Cardiac muscle cell (in vitro differentiated cells and primary cell): ENCODE measurements at places on chromosomes 1 and 21. TPM values are rescaled to one million over a fixed set of nuclear protein-coding genes. Genes with fewer than 3 reads are reported as not detected.

DNA sequence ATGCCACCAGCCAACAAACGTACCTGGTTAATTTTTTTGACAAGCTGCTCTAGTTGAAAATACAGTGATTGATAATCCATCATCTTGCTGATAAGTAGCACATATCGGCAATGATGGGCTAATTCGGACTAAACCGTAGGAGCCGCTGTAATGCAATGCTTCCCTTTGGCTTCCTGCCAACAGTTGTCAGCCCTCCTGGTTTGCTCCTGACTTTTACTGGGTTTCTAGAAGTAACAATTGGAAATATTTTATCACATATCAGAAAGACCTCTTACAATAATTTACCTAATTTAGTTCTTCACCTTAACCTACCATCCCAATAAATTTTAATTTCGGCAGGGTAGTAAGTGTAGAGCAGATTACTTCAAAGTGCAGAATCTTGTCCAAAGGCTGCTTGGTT lies 148.5 kb downstream of the DHRS3 start:
- DNase-seq = no peak

- peak; percentile 49 for DNase-seq
Measured at GRCh38 chr1:80892539-80892938, 908.2 kb upstream of the ADGRL2 start.

GRCh38 chr1:180505732-180506335 lies 3.5 kb upstream of the ACBD6 start:
- DNase-seq = no peak

DNA sequence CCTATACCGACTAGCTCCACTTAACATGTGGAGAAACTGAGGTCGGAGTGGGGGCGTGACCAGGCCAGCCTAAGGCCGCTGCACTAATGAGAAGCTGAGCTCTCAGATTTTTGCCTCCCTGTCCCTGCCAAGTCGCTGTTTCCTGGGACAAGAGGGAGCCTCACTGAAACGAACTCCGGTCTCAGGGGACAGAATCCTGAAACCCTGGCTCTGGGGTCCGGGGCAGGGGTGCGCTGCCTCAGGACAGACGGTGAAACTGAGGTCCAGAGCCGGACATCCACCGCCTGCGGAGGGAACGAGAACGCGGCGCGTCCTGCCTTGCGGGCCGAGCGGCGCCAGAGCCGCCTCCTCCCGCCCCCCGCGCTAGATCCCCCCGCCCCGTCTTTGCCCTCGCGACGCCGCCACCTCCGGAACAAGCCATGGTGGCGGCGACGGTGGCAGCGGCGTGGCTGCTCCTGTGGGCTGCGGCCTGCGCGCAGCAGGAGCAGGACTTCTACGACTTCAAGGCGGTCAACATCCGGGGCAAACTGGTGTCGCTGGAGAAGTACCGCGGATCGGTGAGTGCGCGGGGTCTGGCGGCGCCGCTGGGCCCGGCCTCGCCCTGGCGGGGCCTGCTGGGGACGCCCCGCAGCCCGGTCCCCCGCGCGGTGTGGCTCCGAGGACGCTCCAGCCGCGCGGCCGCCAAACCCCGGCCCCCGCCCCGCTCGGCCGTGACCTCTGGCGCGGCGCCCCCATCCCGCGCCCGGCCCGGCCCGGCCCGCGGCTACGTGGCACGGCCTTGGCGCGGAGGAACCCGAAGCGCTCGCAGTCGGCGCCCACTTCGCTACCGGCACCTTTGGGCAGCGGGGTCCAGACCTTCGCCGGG lies at the start of gene GPX7:
Gene GPX7, plus strand, starts transcription at position 381 of the 865 bp plus-strand sequence. Its CDS starts 39 bp downstream, at position 420.
- peak; percentile 44 for DNase-seq

- peak; percentile 51 for DNase-seq
Measured at GRCh38 chr1:232901255-232901654, 49.2 kb upstream of the NTPCR start.

GRCh38 chr1:204110894-204111633 lies 38.1 kb downstream of the SOX13 start:
- DNase-seq = no peak

GRCh38 chr1:53681977-53682685 lies 56.8 kb downstream of the GLIS1 start:
- DNase-seq = peak; percentile 63

- no peak for DNase-seq
Measured at GRCh38 chr21:45794027-45794426, 150.5 kb downstream of the PCBP3 start.

DNA sequence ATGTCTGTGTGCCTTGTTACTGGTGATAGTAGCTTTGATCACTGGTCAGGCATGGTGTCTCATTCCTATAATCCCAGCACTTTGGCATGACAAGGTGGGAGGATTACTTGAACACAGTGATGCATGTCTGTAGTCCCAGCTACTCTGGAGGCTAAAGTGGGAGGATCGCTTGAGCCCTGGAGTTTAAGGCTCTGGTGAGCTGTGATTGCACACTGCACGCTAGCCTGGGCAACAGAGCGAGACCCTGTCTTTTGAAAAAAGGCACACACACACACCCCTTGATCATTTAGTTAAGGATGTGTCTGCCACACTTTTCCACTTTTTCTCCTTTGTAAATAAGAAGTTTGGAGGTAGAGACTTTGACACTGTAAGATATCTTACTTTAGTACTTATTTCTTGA lies 15.1 kb downstream of the MIGA1 start:
- DNase-seq = no peak

- no peak for DNase-seq
Measured at GRCh38 chr1:230843503-230844309, 24.6 kb downstream of the C1orf198 start.

DNA sequence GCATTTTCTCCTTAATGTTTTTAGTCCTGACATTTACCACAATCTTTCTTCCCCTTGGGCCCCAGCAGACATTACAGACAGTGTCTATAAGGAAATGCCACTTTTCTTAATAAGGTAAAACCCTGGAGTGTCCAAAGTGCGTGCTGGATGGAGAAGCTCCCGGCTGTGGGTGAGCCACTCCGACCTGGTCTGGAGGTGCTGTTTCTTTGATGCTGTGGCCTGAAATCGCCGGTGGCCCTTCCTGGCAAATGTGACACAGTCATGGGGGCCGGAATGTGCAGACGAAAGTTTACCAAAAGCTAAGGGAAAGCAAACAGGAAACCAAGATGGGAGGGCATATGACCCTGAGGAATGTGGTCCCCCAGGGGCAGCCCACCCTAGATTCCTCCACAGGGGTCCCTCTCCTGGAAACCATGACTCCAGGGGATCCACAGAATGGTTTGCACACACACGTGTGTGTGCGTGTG lies 77.9 kb downstream of the FHAD1 start:
- DNase-seq = no peak

DNA sequence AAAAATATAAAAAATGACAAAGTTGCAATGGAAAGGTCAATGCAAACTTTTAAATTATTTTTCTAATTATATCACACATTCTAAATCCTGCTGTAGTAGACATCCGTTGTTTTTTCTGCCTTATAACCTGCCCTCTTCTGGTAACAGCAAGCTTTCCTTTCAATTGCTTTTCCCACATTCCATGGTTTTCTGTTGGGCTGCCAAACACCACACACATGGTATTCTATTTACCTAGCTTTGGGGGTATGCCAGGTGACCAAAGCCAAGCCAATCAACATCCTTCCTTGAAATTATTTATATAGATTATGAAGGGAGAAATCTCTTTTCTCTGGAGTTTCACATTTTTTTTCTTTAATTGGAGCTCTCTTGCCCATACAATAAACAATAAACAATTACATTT lies 3.4 kb upstream of the LAMC1 start:
- no peak for DNase-seq

GRCh38 chr1:9014475-9015375 lies 11.5 kb downstream of the SLC2A7 start:
- DNase-seq = no peak

GRCh38 chr1:153779781-153780541 lies 4.8 kb downstream of the SLC27A3 start:
- peak; percentile 16 for DNase-seq

GRCh38 chr21:44013380-44014088 lies 1.4 kb downstream of the TRAPPC10 start:
- DNase-seq = no peak

DNA sequence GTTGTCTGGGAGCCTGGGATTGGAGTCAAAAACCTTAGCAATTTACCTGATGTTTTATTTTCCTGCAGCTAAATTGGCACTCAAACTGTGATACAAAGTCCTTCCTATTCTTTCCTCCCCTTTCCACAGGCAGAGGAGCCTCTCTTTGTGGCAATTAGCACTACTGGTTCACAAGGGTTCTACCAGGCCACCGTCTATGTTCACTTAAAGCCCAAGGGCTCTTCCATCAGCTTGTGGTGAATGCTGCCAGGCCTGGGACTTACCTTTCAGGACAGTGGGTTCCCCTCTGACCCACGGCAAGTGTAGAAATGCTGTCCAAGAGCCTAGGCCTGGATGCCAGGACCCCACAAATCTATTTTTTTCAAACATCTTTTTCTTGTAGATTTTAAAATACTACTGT lies 251.9 kb upstream of the B3GALT2 start:
- DNase-seq = no peak

EFCAB7 gene
- total RNA-seq = 6.2 and 6.8 TPM in 2 replicates

PKP1 gene
- total RNA-seq = 0.03 and 0.04 TPM in 2 replicates

TRABD2B gene
- total RNA-seq = 0.60 and 1.2 TPM in 2 replicates

ORC1 gene
- 2.2 and 4.5 TPM in 2 replicates for total RNA-seq

RAP1GAP gene
- 4.1 and 7.4 TPM in 2 replicates for total RNA-seq
